Activated T-helper 1 cell treated with anti-CD3 and anti-CD28 coated beads, Interleukin-12 subunit alpha, Interleukin-12 subunit beta, Interleukin-2, Interleukin-4 antibody, amounts not matched to agents 30 ng/mL and 10 ng/mL and 1 ng/mL, durations not matched to agents 14 hours and 24 hours and 36 hours (primary cell): ENCODE measurements at places on chromosomes 6 and 20.

GRCh38 chr20:32462900-32463641, 104.9 kb downstream of the ASXL1 start:
- no peak for DNase-seq

GRCh38 chr6:4055420-4056041, 23.4 kb downstream of the FAM217A start:
- DNase-seq, result no peak

DNA sequence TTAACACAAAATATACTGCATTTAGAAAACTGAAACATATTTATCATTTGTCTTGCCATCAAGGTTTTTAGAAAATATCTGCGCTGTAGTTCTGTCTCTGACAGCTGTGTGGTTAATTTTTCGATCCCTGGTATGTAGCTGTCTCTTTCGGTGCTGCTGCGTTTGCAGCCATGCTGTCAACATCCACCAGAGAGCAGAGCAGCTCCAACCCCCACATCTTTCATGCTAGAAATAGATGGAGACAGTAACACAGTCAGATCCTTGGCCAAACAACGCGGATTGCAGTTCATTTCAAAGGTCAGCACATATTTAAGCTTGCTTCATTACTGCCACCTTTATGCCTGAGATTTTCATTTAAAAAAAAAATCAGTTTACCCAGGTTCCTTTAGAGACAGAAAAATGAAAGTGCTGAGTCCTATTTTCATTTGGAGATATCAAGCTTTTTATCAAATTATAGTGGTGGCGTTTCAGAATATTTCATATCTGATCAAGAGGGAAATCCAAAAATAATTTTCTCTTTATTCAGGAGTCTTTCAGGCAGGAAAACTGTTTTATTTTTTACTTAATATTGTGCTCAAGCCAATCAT, 157.7 kb upstream of the MMS22L start:
- DNase-seq, result no peak

DNA sequence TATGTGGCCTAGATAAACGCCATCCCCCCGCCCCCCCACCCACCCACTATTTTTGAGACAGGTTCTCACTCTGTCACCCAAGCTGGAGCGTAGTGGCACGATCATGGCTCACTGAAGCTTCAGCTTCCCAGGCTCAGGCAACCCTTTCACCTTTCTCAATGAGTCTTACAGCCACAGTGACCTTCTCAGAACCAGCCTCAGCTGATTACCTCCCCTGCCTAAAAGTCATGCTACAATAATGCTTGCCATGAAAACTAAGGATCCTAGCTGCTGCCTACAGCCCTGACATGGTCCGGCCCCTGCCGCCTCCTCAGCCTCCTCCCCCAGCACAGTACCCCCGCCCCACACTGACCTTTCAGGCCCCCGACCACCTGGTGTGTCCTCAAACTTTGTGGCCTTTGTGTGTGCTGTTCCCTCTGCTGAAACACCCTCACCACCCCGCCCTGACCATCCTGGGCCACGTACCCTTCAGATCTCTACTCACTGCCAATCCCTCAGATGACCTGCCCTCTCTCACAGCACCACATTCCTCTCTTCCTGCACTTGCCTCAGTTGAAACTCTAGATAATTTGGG, 31.3 kb downstream of the PNPLA1 start:
- DNase-seq, result no peak

GRCh38 chr20:24770628-24771541, 178.2 kb upstream of the CST7 start:
- no peak for DNase-seq

DNA sequence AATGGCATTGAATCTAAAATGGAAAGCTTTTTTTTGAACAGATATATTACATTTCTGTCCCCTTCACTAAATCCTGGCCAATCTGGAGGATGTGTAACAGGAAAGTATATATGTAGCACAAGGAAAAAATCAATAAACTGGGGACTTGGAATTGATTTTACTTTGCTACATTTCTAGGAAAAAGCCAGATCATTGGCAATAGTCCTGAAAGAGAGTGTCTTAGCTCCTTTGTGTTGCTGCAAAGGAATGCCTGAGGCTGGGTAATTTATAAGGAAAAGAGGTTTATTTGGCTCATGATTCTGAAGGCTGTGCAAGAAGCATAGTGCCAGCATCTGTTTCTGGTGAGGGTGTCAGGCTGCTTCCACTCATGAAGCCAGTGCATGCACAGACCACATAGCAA, 574.9 kb downstream of the HTR1B start:
- DNase-seq, result no peak

DNA sequence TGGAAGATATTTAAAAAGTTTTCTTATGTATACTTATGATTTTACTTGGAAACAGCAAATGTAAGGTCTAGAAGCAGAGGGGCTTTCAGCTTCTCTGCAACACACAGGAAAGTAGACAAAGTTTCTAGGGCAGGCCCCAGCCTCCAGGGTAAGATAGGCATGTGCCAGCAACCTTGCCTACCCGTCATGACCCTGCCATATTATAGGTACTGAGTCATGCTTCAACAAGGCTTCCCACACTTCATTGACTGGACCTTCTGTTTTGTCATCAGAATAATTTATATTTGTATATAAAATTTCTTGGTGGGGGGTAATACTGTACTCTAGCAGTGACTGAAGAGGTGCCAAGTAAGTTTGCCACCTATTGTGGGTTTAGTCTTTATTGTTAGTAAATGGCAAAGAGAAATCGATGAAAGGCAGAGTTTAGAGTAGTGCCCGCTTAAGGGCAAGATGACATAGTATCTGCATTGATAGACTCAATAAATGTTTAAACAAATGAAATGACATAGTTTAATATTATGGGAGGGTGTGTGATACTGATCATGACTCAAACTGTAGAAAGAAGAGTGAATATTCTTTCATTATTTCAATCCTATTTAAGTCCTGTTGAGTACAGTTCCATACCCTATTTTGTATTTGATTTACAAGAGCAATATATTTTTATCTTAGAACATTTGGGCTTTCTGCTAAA, 95.6 kb downstream of the JARID2 start:
- DNase-seq, result no peak

DNA sequence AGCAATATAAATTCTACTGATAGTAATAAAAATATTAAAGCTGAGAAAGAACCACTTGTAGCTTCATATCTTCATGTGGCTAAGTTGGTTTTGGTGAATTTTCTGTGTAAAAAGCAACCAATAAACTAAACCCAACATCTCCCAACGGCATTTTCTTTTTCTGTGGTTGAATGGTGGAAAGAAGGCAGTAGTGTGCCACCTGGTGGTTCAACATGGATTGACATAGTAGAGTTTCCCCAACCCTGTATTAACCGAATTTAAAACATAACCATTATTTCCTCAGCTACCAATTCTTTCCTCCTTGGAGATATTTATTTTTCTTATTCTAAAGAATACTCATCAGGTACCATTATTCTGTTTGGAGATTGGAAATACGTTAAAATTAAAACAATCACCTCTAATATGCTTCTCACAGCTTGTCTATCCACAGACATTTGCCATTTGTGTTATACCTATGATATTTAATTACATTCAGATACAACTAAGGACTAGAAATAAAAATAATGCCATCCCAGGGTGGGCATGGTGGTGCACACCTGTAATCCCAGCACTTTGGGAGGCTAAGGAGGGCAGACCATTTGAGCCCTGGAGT, 117.1 kb upstream of the EEF1E1 start:
- peak; percentile 5 for DNase-seq

DNA sequence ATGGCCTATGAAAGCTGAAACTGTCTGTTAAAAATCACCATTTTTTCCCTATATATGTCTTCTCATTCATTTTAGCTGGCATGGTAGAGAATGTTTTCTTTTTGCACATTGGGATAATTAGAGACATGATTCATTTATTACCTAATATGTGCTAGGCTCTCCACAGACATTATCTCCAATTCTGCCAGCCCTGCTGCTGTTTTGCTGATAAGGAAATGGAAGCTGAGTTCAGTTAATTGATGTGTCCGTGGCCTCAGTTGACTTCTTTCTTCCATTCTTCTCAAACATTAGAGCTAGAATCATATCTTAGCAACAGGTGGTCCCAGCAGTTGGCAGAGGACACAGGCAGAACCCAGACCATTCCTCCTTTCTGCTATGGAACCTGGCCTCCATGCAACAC, 644.1 kb upstream of the CITED2 start:
- DNase-seq, result no peak

GRCh38 chr6:139965393-139965792, 590.9 kb upstream of the CITED2 start:
- no peak for DNase-seq

DNA sequence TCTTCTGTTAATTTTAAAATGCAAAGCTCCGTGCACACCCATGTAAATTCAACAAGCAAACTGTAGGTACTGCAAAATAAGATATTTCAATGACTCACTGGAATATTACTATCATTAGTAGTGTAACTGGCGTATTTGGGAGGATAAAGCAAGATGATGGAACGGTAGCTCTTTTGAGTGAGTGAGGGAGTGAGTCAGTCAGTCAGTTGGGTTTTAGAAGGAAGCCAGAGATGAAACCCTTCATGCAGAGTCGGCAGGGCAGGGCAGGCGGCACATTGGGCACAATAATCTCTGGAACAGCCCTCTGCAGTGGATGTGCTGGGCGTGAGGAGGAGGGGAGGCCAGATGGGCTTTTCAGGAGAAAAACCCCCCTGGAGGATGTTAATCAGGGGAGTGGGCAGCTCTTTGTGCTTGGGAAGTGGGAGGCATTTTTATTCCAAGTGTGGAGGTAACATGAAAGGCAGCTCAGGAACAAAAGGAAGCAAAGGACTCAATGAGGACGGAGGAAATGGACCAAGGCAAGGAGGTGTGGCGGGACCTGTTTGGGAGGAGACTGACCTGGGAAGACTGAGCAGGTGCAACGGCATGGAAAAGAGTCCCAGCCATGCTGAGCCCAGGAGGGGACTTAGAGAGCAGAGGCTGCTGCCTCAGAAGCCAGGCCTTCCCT, 171.2 kb downstream of the ZDHHC14 start:
- DNase-seq, result no peak

- DNase-seq, result no peak
Observed at GRCh38 chr20:41213150-41213820, 75.9 kb downstream of the PLCG1 start.

DNA sequence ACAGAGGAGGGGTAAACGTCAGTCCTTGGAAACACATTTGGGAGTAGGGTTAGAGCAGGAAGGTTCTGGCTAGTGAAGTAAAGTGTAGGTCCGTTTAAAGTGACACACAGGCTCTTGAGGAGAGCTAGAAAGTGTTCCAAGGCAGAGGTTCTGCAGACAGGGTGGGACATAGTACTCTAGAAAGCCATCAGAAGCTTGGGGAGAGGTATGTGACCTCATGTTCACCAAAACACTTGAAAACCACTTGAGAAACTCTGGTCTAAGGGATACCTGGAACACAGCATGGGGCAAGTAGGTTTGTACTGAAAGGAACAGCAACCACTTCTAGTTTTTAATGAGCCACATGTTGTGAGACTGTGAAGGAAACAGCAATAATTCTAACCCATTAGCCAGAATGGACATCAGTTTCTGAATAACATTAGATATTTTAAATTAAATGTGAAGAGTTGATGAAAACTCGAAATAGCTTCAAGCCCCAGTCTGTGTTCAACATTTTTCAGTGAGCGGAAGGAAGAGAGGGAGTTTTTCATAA, 49.0 kb downstream of the SOBP start:
- no peak for DNase-seq

- DNase-seq, result no peak
Observed at GRCh38 chr20:1186367-1186991, 1.7 kb upstream of the TMEM74B start.
